ENCODE measurements at places on chromosomes 3 and 15.

DNA sequence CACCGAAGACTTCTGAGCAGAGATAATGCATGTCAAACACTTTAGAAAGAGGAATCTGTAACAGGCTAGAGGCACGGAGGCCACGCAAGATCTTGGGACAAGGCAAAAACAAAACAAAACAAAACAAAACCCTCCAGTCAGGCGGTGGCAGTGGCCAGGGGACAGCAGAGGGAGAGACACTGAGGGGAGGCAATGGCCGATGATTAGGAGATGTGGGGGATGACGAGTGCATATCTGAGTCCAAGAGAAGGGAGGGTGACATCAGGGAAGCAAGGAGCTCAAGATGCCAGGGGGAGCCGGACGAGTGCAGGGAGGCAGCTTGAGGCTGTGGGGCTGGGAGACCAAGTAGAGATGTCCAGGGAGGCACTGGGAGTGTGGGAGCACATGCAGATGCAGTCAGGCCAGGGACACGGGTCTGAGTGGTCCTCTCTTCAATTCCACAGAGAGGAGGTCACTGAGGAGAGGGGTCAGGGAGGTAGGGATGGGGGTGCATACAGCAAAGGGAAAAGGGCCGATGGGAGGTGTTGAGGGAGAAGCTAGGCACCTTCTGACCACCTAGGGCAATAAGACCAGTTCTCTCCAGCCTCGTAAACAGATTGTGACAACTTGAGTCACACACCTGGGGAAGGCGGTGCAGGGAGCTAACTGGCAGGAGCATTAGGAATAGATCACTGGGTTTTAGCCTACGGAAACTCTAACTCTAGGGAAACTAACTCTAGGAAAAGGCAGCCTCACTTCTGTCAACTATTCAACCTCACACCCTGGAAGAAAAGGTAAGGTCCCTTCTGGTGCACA, 29.6 kb downstream of the SLCO2A1 start:
- DNase-seq, result no peak

GRCh38 chr15:60618206-60618605, 139.3 kb upstream of the ICE2 start:
- DNase-seq, result no peak

GRCh38 chr15:95259513-95259912, 1028.2 kb downstream of the MCTP2 start:
- DNase-seq, result peak; percentile 25

DNA sequence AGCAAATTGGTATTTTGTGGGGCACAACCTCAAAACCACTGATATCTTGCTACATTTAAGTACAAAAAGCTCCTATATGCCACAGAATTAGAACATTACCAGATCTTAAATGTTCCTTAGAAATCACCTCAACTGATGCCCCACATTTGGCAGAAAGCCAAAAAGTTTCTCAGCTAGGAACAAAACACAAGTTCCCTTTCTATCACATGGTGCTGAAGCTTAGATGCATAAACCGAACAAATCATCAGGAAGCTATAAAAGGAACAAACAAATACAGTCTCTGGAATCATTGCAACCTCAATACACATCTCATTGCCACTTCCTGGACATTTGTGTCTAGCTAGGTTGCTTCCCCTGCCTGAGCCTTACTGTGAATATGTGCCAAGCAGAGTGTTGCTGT, 492.6 kb downstream of the LPP start:
- no peak for DNase-seq

DNA sequence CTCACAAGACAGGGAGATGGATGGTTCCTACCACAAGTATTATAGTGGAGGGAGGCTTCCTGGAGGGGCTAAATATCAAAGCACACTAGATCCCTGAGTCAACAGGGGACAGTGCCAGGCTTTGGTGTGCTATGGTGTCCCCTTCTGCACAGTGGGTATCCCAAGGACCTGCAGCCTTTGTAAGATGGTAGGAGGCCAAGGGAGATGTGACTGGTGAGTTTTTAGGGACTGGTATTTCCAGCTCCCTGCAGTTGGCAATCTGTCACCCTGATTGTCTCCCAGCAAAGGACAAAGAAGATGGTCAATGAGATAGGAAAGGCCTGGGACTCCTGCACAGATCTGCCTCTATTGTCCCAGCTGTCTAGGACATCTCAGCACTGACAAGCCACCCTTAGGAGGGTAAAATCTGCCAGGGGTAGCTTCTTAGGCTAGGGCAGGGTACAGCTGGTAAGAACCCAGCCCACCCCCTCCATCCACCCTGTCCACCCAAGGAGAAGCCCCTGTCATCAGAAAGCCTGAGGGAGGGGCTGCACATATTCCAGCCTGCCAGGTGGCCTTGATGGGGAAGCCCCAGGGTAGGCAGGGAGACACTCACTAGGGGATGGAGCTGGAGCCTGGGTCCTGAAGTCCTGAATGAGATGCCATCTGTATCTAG, 631 bp downstream of the CYP1A1 start:
- no peak for DNase-seq

- no peak for DNase-seq
Observed at GRCh38 chr15:91521996-91522395, 331.5 kb upstream of the SLCO3A1 start.

GRCh38 chr3:126100269-126100633, 16.3 kb upstream of the SLC41A3 start:
- no peak for DNase-seq

- DNase-seq, result no peak
Observed at GRCh38 chr3:167700926-167701325, 33.8 kb downstream of the PDCD10 start.

GRCh38 chr3:127547761-127548605, 42.5 kb downstream of the TPRA1 start:
- DNase-seq, result peak; percentile 84

GRCh38 chr3:45244356-45244755, 18.3 kb upstream of the TMEM158 start:
- no peak for DNase-seq

DNA sequence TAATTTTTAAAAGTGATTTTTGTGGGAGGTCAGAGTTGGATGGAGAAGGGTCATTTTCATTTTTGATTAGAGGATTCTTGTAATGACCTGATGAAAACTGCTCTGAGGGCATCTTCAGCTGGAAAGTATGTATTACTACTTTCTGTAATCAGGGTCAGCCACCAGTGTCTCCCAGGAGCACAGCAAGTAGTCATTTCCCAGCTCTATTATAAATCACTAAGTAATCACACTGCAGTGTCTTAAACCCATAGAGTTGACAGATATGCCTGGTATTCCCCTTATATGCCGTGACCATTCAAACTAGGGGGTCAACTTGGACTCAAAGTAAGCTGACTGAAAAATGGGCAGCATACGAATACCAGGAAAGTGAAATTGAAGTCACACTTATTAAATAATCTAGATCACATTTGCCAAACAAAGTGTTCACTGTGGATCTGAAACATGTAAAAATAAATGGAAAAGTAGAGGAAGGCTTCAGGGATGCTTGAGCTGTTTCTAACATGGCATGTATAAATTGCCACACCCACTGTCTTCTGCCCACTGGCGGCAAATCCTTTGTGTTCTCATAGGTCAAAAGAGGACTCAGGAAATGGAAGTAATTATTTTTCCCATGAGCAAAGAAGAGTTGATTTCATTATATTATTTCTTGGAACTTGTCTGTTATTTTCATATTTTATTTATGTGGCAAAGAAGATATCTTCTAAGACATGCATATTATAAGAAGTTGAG, 105.7 kb downstream of the MBNL1 start:
- DNase-seq, result no peak

DNA sequence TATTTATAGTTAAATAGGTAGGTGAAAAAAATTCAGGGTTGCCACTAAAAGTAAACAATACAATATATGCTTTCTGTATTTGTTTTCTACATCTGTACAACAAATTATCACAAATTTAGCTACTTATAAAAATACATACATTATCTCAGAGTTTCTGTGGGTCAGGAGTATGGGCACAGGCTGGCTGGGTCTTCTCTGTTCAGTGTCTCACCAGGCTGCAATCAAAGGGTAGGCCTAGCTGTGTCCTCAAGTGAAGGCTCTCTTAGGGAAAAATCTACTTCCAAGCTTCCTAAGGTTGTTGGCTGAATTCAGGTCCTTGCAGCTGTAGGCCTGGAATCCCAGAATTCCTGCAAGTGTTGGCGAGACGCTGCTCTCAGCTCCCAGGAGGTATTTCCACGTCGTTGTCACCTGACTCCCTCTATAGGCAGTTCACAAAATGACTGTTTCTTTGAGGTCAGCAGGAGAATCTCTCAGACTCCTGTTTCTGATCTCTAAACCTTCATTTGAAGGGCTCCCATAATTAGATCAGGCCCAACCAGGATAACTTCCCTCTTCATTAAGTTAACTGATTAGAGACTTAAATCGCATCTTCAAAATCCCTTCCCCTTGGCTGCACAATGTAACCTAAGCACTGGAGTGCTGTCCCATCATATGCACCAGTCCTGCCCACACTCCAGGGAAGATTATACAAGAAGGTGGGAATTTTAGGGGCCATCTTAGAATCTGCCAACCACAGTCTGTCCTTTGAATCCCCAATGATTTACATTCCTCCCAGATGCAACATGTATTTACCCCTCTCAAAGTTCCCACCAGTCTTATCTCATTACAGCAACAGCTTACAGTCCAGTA, 296.6 kb downstream of the SUCLG2 start:
- no peak for DNase-seq

Measured in stimulated activated CD4-positive, alpha-beta T cell treated with anti-CD3 and anti-CD28 coated beads, Interleukin-12 subunit alpha, Interleukin-12 subunit beta, amount 100 ng/mL, for 4 hours (primary cell).